ENCODE measurements at places on chromosomes 7 and 10.

- DNase-seq = peak; percentile 40
Observed at GRCh38 chr10:74433993-74434392, 283.0 kb downstream of the ADK start.

- DNase-seq = no peak
Observed at GRCh38 chr7:130091999-130092398, 21.7 kb downstream of the KLHDC10 start.

DNA sequence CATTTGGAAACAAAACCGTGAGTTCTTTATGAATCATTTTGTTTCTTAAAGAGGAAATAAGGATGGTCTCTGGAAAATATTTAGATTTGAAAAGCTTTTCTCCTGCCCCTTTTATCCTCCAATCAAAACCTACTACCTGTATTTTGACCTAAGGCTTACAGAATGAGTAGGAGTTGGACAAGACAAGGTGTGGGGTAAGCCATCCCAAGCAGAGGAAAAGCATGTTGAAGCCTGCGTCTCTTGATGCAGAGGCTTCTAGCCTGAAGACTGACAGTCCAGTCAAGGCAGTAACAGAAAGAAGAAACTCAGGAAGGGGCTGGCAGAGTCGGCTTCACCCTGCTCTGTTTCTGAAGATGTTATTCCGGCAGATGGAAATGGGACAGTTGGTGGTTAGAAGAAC, 551.1 kb downstream of the SORCS3 start:
- DNase-seq = no peak

- no peak for DNase-seq
Observed at GRCh38 chr10:88131511-88132139, 268.2 kb downstream of the PTEN start.

DNA sequence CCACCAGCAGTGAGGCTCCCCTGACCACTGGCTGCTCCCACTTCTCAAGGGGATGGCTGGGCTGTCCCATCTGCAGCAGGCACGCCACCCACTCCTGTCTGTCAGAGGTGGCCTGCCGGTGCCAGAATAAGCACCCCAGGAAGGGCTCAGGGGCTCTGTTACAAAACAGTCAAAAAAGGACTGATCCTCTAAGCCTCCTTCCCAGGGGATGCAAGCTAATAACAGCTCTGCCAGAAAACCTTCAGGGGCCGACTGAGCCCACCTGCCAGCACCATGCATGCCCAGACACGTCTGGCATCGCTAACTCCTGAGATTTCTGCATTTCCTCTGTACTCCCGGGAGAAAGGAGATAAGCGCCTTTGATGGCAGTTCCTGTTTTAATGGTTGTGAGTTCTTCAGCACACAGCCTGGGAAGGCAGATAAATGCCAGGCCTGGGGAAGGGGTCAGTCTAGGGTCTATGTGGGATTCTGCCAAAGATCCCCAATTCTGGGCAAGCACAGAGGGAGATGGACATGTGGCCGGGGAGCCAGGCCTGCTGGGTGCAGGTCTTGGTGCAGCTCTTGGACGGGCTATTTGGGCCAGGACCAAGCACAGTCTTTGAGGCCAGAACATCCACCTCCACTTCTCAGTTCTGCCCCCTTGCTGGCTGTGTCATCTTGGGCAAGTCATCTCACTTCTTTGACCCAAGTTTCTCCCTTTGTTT, 128.4 kb downstream of the ARHGAP22 start:
- DNase-seq = no peak

DNA sequence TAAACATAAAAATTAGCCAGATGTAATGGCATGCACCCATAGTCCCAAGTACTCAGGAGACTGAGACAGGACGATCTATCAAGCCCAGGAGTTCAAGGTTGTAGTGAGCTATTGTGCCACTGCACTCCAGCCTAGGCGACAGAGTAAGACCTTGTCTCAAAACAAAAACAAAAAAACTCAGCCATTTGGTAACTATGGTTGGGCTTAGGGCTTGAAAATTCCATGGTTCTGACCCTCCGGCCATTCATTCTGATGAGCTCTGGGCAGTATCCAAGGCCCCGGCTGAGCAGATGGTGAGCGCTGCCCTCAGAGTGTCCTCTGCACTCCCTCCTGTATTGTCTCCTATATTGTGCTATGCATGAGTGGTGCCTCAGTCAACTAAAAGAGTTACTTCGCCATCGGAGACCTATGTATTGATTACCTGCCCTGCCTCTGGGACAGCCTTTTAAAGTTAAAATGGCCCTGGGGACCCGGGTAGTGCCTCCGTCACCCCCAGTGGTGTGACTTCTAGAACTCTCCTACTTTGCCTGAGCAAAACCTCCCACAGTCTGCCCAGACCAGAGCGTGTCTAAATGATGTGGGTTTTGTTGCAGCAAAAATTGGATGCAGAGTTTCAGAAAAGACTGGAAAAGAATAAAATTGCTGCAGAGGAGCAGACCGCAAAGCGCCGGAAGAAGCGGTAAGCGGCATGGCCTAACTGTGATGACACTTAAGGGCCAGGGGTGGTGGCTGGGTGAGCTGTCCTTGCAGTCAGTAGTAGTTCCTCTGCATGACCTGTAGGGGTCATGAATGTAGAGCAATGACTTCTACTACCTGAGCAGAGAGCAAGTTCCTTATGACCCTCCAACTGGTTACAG, 8.1 kb downstream of the PRKRIP1 start:
- peak; percentile 48 for DNase-seq

- no peak for DNase-seq
Observed at GRCh38 chr7:45591101-45591906, 17.1 kb downstream of the ADCY1 start.

DNA sequence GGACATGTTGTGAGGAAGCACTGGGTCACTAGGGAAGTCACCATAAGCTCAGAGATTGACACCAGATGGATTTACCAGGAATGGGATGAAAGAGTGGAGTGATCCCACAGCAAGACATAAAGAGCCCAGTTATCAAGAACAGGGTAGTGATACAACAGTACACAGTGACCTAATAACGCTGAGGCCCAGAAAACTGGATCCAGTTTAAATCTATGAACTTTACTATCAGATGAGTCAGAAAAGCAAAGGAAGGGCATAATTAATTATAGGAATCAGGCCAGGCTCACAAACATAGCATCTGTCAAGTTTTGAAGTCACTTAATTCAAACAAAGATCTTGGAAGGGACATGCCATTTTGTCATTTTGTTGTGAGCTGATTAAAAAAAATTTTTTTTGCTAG, 73.5 kb downstream of the LRRN3 start:
- DNase-seq = no peak

GRCh38 chr7:111092406-111093236, 1.7 kb downstream of the LRRN3 start:
- DNase-seq = no peak

- no peak for DNase-seq
Observed at GRCh38 chr7:45702751-45703150, 128.6 kb downstream of the ADCY1 start.

GRCh38 chr10:5956146-5956936, 21.0 kb downstream of the IL15RA start:
- DNase-seq = no peak

- peak; percentile 34 for DNase-seq
Observed at GRCh38 chr7:7736671-7737070, 18.3 kb upstream of the RPA3 start.

DNA sequence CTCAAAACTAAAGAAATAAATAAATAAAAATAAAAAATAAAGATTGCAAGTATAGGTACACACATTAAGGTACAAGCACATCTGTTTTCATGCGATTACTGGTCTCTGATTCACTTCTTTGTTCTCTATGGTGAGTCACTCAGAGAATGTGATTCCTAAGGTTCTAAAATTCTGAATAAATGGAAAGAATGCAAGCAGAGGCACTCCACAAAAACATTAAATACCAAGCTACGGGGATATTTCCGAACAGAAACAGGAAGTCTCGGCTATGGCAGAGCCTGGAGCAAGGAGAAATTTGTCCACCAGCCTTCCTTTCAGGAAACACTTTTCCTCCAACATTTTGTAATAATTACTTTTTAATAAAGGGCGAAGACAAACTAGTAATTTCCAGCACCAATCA, 1.4 kb downstream of the VOPP1 start:
- DNase-seq = peak; percentile 85

DNA sequence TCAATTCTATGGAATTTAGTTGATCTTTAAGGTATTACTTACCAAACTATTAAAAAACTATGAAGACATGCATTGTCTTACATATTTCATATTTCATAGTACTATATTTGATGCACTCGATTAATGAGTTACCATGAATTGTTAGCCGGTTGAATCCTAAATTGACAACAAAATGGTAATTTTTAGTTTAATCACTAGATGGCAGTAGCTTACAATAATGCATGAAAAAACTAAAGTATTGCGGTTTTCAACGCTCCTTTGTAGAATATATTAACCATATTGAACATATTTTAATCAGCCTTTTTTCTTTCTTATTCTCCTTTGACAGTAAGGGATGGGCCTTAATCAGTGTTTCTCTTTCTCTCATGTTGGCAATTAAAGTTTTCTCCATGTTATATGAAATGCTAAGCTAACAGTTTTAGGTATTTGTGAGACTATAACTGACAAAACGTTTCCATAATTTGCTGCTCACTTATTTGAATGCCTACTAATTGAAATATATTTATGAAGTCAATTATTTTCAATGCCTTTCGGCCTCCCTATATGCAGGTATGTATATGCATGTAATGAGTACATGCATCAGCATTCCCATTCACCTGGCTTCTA, 48.5 kb upstream of the ARL4A start:
- DNase-seq = peak; percentile 47

- no peak for DNase-seq
Observed at GRCh38 chr10:12103802-12104201, 25.7 kb upstream of the SEC61A2 start.

DNA sequence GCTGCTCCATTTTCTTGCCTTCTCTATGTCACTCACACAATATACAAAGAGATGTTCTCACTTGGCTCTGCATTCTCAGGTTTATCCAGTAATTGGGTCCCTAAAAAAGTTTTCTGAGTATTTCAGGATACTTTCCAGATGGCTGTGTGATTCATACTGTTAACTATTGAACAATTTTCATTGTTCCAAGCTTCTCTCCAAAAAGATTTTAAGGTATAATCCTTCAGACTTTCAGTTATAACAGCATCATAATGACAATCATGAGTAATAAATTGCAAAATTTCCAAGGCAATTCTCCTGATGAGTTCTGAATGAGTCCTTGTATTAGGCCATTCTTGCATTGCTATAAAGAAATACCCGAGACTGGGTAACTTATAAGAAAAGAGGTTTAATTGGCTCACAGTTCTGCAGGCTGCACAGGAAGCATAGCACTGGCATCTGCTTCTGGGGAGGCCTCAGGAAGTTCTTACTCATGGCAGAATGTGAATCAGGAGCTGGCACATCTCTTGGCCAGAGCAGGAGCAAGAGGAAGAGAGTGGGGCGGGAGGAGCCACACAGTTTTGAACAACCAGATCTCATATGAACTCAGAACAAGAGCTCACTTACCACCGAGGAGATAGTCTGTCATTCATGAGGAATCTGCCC, 148.1 kb downstream of the SLC16A9 start:
- peak; percentile 22 for DNase-seq

DNA sequence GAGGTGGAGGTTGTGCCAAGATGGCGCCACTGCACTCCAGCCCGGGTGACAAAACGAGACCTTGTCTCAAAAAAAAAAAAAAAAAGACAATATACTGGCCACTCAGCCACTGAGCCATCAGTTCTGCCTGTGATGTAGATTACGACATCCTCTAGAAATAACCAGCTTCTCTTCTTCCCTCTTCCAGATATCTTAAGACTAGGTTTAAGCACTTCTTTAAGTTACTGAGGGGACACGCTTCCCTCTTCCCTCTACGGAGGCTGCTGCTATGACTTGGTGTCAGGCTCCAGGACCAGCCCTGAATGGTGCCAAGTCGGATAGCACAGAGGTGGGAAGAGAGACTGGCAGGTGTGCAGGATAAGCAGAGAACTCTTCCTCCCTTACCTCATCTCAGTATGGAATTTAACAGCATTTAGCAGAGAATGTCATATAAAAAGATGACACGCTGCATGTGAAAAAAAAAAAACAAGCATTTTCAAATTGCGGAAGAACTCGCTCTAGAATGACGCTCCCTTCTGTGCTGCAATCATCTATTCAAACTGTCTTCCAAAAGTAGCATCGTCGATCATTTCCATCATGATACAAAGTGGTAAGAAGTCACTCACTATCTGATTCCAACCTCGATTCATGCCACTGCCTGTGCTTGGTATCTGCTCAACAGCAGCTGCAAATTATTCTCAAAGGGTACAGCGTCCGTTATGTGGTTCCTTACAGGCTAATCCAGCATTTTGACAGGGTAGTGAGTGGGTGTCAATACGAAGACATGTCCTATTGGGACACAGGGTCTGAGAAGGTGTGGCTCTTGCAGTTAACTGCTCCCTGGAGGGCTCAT, 13.8 kb downstream of the DAGLB start:
- no peak for DNase-seq

DNA sequence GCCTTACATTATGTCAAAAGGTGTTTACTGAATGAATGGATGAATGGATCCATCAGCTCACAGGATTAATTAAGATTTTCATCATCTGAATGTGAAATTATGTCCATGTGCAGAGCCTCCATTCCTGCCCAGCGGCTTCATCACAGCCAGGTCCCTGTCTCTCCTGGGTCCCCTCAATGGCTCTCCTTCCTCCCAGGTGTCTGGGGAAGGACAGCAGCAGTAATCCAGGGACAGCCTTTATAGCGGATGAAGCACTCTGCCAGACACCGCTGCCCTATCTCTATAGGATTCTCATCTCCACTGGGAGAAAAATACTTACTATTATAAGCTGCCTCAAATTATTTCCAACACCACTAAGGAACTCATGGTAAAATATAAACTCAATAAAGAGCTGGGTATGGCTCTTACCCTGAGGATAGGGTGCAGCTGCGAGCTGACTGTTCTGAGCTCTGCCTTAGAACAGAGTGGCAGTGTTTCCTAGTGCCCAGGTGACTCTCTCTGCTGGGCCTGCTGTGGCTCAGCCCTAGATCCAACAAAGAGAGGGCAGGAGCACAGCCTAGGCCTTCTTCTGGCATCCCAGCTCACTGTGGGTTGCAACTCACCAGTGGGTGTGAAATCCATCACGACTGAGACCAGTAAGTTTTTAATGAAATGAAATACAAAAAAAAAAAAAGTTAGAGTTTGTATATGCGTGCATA, 38.3 kb downstream of the GPRIN2 start:
- DNase-seq = no peak

DNA sequence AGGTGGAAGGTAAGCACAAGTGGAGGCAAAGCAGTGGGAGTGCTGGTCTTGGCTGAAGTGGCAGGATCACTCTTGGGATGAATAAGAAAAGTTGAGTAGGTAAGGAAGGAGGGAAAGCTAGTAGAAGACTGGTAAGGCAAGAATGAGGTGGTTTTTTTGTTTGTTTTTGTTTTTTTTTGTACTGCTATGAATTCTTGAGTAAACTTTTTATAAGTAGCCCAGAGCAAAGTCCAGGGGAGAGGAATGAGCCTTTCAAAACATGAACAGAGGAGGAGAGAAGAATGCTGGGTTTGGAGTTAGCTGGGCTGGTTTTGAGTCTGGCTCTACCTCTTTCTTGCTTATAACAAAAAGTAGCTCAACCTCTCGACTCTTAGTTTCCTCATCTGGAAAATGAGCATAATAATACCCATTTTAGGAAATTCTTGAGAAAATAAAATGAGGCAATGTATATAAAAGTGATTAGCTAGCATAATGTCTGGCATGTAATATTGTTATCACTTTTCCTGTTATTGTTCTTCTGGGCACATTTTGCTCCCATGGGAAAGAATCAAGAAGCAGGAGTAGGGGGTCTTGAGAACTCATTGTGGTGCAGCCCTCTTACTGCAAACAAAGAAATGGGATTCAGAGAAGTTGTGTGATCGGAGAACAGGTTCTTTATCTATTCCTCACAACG, 24.1 kb upstream of the LRRC17 start:
- no peak for DNase-seq

- DNase-seq = no peak
Observed at GRCh38 chr10:48343106-48343505, 36.6 kb downstream of the MAPK8 start.

GRCh38 chr7:47247132-47247531, 334.8 kb downstream of the TNS3 start:
- no peak for DNase-seq
